ENCODE measurements at places on chromosomes 11 and 22.

GRCh38 chr11:63869171-63869591 is 30.3 kb downstream of the MARK2 start:
- DNase-seq, result no peak

- no peak for DNase-seq
Observed at GRCh38 chr11:1660111-1660867, 30.7 kb downstream of the KRTAP5-5 start.

DNA sequence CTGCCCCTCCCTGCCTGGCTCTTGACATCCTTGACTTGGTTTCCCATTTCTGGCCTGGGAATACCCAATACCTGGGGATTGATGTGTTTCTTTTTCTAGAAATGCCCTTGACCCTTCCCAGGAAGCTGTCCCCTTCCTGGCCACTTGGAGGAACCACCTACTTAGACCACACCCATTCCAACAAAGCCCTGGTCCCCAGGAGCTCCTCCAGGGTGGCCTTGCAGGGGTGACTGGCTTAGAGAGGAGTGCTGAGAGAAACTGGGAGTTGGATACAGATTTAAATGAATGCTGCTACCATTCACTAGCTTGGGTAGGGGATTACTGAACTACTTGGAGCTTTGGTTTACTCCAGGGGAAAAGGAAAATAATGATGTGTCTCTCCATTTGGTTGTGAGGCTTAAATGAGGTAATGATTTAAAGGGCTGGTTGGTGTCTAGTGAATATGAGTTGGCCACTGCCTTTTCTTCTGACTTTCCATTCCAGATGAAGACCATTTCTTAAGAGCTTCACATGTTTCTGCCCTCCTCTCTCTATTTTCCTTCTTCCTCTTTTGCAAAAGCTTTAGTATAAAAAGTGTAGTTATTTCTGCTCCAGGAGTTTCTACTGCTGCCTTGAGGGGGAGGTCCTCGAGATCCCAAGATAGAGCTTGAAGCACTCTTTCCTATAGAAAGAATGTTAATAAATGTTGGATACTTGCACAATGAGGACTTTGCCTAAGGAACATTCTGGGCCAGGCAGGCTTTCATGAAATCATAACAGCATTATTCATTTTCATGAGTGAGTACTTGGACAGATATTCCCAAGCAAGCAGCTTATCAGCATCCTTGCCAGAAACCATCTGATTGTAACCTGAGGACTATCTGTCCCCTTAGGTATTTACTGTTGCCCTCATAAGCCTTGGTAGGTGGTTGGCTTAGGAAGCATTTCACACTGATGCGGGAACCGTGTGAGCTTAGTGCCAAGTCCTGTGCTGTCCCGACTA is 22.4 kb downstream of the PANX1 start:
- DNase-seq, result no peak

DNA sequence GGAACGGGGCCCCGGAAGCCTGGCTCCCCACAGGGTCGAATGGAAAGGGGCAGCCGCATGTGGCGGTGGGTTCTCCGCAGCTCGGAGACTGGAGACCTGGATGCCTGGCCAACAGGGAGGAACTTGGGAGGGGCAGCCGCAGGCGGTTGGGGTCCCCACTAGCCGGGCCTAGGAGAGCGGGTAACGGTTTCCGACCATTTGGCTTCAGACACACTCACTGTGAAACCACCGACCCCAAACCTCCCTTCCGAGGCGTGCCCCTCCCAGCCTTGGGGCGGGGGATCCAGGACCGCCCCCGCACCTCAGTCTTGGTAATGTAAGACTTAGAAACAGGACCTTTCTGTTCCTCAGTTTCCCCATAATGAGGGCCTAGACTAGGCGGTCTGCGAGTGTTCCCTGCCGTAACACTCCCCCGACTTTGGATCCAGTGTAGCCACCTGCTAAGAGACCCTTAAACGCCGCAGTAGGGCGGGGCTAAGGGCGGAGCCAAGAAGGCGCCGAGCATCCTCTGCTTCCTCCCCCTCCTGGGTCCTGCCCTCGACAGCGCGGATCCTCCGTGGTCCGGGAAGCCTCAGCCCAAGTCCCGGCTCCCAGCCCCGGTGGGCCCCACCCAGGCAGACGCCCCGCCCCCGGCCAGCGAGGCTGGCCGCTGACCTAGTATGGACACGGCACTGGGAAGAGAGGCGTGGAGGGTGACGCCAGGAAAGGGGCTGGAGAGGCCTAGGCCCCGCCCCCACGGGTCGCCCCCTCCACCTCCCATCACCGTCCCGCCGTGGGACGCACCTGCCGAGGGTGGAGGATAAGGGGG is 1.8 kb upstream of the RASGRP2 start:
- DNase-seq, result peak; percentile 67

- DNase-seq, result no peak
Observed at GRCh38 chr11:128598506-128599150, 11.3 kb upstream of the ETS1 start.

DNA sequence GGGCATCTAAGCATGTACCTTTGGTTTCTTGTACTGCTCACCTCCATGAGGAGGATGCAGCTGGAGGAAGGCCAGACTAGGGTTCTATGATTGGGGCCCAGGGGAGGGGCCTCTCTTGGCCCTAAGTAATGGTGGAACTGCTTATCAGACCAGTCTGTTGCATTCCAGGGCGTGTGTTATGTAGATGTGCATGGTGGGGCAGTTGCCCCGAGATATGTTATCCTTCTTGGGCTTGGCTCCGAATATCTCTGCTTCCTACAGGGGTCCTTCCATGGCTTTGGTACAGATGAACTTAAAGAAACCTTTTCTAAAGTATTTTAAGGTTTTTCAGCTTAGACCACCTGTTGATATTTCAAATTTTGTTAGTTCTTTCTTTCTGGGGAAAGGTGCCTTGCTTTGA is 126.0 kb downstream of the SWAP70 start:
- no peak for DNase-seq

- DNase-seq, result no peak
Observed at GRCh38 chr11:15688351-15688792, 573.6 kb downstream of the INSC start.

DNA sequence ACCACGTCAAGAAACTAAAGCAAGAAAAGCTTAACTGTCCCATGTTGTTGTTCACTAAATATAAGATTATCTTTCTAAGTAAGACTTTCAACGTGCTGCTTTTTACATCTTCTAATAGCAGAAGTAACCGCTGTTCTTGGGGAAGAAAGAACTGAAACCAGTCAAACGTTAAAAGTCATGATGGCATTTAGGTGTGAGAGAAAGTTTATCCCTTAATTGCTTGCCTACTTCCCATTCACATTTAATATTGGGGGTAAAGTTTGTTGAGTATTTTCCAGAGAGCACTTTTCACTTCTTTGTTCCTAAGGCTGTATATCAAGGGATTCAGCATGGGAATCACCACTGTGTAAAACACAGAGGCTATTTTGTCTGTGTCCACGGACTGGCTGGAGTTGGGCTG is 970 bp downstream of the OR5B21 start:
- DNase-seq, result no peak

- no peak for DNase-seq
Observed at GRCh38 chr11:38594895-38595294, 1996.9 kb upstream of the RAG2 start.

All from dermis blood vessel endothelial cell (primary cell).